ENCODE measurements at places on chromosomes 2 and 18.

GRCh38 chr2:44119878-44120277 lies 48.8 kb upstream of the PPM1B start:
- no peaks in the 10 kb centered on the region for H3K27me3 ChIP-seq
- no peak overlapping the region for H3K27ac ChIP-seq
- no peak overlapping the region for H3K4me3 ChIP-seq
- DNase-seq, result no peak
- no peaks in the 10 kb centered on the region for H3K4me1 ChIP-seq

DNA sequence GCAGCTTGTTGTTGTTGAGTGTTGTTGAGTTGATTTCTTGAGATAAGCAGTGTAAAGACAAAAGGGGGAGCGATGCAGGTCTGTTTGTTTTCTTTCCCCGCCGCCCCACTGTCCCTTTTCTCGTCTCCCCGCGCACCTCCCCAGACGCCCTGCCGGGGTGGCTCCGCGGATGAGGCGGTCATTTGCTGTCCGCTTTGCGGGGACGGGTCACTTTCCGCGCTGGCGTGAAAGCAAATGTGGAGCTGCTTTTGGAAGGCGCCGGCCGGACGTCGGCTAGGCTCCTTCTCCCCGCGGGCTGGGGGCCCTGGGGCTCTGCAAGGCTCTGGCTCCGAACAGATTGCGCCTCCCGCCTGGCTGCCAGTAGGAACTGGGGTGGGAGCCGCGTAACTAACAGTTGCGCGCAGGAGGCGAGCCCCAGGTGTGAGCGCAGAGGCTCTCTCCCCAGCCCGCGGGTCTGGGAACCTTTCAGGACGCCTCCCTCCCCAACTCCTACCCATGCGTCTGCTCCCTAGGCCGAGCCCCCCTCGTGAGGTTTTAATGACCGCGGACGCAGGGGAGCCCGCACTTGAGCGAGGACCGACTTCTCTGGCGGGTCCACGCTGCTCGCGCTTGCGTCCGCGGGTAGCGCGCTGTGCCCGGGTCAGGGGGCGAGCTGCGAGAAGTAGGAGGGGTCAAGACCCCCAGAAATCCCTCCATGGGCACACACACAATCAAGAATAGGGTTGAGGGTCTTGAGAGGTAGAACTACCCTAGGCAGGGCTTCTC lies 146.6 kb downstream of the MEIS1 start:
- DNase-seq, result peak; percentile 63
- no peak overlapping the region for H3K27ac ChIP-seq
- no peaks in the 10 kb centered on the region for H3K36me3 ChIP-seq
- H3K4me1 ChIP-seq, result peaks cover 6% of the 10 kb centered on the region
- no peak overlapping the region for H3K4me3 ChIP-seq

DNA sequence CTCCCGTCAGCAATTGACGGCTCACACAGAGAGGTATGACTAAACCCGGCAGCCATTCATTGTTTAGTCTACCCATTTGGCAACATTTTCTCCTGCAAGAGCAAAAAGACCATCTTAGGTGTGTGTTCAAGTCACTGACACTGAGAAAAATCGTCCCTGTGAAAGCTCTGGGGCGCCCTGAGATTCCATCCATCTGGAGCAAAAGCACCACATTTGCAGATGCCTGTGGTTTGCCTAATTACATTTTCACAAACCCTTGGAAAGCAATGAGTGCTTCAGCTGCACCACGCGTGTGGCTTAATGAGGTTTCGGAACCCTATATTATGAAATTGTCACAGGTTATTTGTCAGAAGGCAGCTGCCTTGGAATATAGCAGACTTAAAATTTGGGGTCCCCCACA lies 110.7 kb upstream of the PTPRM start:
- no peaks in the 10 kb centered on the region for H3K36me3 ChIP-seq
- H3K4me3 ChIP-seq, result no peak overlapping the region
- H3K27me3 ChIP-seq, result no peaks in the 10 kb centered on the region
- H3K4me1 ChIP-seq, result no peaks in the 10 kb centered on the region

GRCh38 chr18:42914476-42914875 lies 201.0 kb downstream of the RIT2 start:
- H3K4me1 ChIP-seq, result no peaks in the 10 kb centered on the region
- H3K4me3 ChIP-seq, result no peak overlapping the region
- H3K27ac ChIP-seq, result no peak overlapping the region
- no peaks in the 10 kb centered on the region for H3K36me3 ChIP-seq
- H3K27me3 ChIP-seq, result no peaks in the 10 kb centered on the region

GRCh38 chr2:112817082-112817689 lies 19.4 kb downstream of the IL1B start:
- no peaks in the 10 kb centered on the region for H3K27me3 ChIP-seq
- H3K27ac ChIP-seq, result no peak overlapping the region
- DNase-seq, result no peak
- H3K4me1 ChIP-seq, result peaks cover 20% of the 10 kb centered on the region

Measured in H9 (cell line).